ENCODE measurements at places on chromosomes 3 and 15.

DNA sequence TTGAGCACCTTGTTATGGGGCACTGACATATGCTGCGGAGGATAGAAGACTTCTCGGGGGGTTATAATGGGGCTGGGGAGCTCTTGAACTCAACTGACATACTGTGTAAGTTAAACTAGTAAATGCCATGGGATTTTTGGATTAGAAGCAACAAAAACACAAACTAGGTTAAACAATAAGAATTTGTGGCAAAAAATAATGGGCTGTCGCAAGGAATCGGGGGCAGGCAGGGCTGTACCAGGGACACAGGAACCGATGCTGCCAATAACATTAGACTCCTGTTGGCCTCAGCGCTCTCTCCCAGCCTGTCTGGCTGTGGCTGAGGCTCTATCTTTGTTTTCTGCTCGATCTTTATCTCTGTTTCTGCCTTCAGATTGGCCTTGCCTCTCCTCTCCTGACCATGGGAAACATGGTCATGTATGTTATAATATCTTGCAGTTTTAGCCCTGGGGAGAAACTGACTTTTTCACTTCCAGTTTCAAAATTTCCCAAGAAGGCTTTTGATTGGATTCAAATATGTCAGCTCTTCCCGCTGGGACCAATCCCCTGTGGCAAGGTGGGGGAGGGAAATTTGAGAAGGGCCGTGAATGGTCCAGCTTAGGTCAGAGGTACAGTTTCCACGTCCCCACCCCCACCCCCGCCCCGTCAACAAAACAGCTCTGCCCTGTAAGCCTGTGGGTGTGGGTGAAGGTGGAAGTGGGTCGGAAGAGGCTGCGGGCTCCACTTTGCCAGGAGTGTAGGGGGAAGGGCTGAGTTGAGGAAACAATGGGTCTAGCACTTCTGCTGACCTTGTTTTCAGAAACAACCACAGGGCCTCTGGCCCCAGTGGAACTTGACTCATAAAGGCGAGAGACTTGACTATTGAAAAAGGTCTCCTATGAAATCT lies 161.1 kb upstream of the TBL1XR1 start:
- peak; percentile 41 for DNase-seq

GRCh38 chr15:82805994-82806406 lies at the start of gene FSD2:
Gene FSD2, minus strand, starts transcription at chr15:82806069. Its CDS starts 18,679 bp downstream, at chr15:82787390.
- DNase-seq, result no peak

DNA sequence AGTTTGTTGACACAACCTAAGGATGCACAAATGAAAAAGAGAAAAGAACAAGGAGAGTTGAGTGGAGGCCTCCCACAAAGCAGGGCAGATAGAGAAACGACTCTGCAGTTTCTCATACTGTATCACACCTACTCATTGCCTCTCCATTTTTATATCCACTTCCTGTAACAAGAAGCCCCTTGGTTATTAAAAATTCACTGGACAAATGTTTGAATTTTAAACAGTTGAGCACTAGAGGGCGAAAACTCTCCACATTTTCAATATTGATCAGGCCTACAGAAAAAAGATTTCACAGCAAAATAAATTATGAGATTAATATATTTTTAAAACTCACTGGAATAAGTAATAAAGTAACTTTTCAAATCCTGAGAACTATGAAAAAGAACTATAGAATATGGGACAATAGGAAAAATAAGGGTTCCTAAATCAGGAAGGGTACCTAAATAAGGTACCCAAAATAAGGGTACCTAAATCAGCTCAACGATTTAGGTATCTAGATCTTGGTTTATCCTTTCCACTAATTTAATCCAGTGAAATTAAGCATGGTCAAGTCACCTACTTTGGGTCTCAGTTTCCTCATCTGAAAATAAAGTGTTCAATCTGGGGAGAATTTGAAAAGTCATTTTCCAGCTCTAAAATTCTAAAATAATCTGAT lies 47.0 kb upstream of the PPIB start:
- DNase-seq, result no peak

DNA sequence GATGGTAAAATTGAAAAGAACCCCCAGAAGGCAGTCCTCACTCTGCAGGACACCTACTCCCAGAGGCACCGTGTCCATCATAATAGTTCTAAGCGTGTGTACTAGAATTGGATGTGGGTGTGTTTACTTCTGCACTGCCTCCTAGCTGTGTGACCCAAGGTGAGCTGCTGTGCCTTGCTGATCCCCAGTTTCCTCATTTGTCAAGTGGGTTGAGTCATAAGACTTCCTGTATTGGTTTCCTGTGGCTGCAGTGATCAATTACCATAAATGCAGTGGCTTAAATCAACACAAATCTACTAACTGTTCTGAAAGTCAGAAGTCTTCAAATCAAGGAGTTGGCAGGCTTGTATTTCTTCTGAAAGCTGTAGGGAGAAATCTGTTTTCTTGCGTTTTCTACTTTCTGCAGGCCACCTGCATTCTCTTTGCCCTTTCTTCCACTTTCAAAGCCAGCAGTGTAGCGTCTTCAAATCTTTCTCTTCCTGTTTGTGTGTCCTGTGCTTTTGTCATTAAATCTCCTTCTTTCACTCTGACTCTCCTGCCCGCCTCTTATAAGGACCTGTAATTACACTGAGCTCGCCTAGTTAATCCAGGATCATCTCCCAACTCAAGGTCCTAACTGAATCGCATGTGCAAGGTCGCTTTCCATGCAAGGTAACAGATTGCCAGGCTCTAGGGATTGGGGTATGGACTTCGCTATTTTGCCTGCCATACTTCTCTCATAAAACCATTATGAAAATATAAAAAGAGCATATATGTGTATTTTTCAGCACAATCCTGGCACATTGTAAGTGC lies 59.0 kb downstream of the RORA start:
- no peak for DNase-seq

GRCh38 chr3:14430053-14430452 lies 27.6 kb downstream of the SLC6A6 start:
- DNase-seq, result no peak

DNA sequence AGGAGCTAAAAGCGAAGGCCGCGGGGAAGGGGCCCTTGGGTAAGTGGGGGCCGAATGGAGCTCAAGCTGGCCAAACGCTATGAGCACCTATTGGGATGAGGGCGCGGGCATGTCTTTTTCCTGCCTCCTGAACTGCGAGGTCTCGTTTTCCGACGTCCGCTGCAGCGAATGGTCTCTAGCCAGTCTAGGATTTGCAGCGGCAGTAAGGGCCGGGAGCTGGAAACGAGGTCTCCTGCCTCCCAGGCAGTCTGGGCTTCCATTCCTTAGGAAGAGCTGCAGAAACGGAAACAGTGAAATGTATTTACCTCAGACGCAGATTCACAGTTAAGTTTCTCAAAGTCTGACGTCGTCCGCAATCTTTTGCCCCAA lies 517 bp downstream of the TMA7 start:
- no peak for DNase-seq

Measured in stimulated activated CD8-positive, alpha-beta memory T cell treated with anti-CD3 and anti-CD28 coated beads, Interleukin-7, amount 100 ng/mL, for 1 hour (primary cell).